ENCODE measurements at places on chromosomes 4 and X. TPM values are rescaled to one million over a fixed set of nuclear protein-coding genes. Genes with fewer than 3 reads are reported as not detected.

- DNase-seq = no peak
Measured at GRCh38 chrX:101550362-101550750, at the start of gene ARMCX1. Gene ARMCX1, plus strand, starts transcription at chrX:101550547. Its CDS starts 2,384 bp downstream, at chrX:101552931.

Gene MTCP1
- 21.2 TPM for total RNA-seq

DNA sequence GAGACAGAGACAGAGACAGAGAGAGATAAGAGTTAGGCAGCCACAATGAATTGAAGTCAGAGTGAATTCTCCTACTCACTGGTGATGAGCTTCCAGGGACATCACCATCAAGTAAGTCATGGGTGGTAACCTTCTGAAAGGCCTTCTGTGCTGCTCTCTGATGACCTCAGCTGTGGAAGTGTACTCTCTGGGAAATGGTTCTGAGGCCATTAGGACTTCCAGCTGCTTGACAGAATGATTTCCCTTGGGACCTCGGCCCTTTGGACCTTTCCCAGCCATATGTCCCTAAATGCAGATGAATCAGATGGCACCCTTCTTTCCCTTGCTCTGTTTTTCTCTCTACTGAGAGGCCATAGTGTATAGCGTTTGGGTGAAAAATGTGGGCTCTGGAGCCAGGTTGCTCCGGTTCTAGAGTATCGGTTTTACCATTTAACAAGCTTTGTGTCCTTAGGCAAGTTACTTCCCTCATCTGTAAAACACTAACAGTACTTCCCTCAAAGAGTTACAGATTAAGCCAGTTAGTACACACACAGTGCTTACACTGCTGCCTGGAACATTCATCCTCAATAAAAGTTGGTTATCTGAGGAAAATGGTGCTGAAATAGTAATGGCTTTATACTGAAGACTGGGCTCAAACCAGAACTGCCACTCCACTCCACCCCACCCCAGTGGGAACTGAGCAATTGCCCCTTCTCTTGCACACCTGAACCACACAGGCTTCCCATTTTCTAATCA, 7.6 kb downstream of the SEPTIN11 start:
- DNase-seq = no peak

DNA sequence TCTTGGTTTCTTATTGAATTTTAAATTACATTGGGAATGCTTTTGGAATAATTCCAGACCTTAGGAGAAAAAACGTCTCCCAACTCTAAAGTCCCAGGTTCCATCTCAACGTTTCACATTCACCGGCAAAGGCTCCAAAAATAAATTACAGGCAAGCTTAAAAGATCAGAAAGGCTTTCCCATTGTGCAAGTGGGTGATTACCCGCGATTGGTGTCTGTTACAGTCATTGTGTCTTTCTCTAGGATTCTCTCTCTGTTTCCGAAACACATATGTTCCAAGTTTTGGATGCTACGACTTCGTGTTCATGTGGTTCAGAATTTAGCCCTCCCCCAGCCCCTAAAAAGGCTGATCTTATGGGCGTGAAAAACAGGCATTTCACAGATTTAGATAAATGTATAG, 41.8 kb downstream of the PALLD start:
- no peak for DNase-seq

DNA sequence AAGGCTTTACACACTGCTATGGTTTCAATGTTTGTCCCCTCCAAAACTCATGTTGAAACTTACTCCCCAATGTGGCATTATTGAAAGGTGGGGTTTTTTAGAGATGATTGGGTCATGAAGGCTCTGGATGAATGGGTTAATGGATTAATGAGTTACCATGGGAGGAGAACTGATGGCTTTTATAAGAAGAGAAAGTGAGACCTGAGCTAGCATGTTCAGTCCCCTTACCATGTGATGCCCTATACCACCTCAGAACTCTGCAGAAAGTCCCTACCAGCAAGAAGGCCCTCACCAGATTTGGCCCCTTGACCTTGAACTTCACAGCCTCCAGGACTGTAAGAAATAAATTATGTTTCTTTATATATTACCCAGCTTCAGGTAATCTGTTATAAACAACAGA, 68.9 kb upstream of the CAPN6 start:
- no peak for DNase-seq

GRCh38 chr4:107993969-107994368, 4.3 kb downstream of the HADH start:
- no peak for DNase-seq

DNA sequence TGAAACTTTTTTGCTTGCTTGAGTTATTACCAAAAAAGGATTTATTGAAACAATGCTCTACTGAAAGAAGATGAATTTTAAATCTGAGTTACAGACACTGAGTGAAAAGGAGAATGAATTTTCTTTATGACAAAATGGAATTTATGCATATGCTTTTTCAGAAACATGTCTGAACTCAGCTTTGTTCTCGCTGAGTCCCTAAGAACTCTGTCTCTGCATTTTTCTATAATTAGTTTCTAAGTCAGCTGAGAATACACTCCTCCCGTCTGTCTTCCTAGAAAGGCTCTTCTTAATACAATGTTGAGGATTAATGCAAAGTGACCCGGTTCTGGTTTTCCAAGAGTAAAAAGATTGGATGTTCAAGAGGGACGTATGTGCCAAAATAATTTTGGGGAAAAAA, 463.5 kb downstream of the NKX6-1 start:
- DNase-seq = no peak
